Left lobe of liver (tissue), 2 donors: ENCODE measurements at places on chromosomes 7 and 10. TPM values are rescaled to one million over a fixed set of nuclear protein-coding genes. Genes with fewer than 3 reads are reported as not detected.

FGF8 gene
- total RNA-seq, result not detected

DNA sequence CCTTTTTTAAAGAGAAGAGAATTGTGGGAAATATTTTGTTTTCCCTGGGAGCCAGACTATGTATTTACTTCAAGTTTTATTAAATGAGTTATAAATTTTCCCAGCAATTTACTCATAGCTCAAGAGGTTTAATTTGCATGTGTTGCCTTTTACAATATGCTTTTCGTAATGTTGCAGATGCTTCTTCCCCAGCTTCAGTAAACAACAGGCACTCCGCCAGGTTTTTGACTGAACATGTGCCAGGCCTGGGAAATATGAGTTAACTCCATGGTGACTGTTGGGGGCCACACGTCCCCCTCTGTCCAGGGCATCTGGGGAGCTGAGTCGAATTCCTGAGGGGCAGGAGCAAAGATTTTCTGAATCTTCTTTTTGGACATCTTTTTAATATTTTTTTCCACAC, 545.7 kb downstream of the LRMDA start:
- DNase-seq, result no peak

TUBB8 gene
- total RNA-seq, result not detected

DNA sequence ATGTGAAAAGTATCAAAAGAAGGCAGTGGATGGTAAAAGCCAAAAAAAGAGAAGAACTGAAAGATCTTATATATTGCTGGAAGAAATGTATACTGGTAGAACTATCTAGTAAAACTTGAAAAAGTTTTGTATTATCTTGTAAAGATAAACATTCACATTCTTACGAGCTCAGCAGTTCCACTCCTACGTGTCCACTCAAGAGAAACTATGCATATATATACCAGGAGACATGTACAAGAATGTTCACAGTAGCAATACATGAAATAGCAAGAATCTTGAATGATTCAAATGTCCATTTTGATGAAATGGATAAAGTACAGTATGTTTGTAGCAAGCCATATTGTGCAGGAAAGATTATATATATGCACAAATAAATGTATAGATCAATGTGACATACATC, 155.0 kb downstream of the RNF133 start:
- DNase-seq, result no peak

LRRN3 gene
- 0.48 TPM for total RNA-seq
